ENCODE measurements at places on chromosomes 1 and 21.
A peak's percentile ranks its signal among the peaks of the same experiment; 100 is the strongest.

DNA sequence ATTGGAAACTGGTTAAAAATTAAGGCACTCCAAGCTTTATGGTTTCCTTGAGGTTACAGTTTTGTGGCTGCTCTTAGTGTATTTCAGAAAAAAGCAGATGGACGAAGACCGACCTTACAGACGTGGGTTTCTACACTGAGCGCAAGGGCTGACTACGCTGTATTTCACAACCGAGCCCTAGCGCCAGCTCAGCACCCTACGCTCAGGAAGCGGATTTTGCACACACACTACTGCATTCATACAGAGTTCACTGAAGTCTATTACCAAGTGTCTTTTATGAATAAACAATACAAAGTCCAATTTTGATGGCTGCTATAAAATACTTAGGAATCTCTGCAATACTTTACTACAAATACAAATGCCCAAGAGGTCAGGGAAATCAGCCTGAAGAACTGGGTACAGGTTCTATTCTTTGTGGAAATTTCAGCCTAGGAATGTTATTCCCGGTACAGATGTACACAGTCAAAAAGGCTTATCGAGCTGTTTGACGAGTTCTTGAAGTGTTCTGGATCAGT, 23.8 kb downstream of the PTTG1IP start:
- no peak for DNase-seq

DNA sequence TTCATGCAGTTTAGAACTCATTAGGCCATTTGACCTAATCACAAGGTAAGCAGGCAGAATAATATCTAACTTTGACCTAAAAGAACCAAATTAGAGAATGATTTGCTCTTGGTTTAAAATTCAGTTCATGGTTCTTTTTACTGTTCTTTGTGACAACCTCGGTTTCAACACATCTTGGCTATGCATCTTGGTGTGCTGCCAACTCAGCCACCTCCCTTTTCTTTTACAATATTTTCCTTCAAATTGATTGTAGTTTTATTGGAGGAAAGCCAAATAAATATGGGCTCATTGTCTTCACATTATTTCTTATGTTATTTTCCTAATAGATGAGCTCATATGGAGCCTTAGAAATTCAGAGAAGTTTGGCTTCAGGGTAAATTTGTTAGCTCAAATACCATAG, 338.3 kb downstream of the SIPA1L2 start:
- DNase-seq, result no peak

DNA sequence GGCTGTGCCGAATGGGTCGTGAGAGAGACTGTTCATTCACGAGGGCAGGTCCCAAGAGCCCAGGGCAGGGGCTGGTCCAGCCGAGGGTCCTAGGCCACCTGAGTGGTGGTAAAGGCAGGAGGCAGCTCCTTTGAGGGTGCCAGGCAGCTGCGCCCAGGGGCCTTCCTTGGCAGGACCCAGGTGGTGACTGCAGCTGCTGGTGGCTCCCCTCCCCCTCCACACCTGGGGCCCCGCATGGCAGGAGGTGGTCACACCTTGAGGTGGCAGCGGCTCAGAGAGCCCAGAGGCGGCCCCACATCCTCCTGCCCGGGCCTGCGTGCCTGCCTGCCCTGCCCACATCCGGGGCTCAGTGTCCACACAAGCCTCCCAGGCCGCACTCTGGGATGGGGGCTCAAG, 9.8 kb upstream of the PLCH2 start:
- DNase-seq, result no peak

DNA sequence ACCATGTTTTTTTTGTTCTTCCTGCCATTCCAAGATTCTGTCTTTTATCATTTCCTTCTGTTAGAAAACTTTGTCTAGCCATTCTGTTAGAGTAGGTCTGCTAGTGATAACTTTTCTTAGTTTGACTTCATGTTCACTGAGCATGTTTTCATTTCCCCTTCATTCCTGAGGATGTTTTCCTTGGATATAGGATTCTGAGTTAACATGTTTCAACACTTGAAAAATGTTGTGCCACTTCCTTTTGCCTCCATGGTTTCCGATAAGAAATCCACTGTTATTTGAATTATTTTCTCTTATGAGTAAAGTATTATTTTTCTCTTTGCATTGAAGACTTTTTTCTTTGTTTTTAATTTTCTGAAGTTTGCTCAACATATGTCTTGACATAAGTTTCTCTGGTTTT, 66.7 kb downstream of the ATP1A1 start:
- DNase-seq, result no peak

GRCh38 chr1:9420835-9421532, 118.3 kb upstream of the SLC25A33 start:
- no peak for DNase-seq

- DNase-seq, result no peak
Observed at GRCh38 chr1:56413671-56414199, 165.6 kb downstream of the PLPP3 start.

GRCh38 chr1:46340404-46341221, at the start of gene NSUN4:
NSUN4 (plus strand) TSS chr1:46340807; CDS start chr1:46340827, 20 bp downstream.
- peak; percentile 60 for DNase-seq

DNA sequence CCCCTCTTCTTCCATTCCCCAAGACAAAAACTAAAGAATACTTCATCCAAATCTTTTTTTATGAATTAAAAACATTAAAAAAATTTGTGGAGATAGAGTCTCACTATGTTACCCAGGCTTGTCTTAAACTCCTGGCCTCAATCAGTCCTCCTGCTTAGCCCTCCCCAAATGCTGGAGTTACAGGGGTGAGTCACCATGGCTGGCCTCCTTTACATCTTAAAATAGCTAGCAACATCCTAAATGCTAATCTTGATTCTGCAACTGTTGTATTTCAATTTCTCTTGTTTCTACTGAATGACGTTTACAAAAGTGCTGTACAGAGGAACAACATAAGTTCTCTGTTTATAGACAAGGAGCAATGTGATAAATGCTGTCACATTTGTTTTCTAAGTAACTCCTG, 483.5 kb downstream of the ADGRL2 start:
- DNase-seq, result no peak

DNA sequence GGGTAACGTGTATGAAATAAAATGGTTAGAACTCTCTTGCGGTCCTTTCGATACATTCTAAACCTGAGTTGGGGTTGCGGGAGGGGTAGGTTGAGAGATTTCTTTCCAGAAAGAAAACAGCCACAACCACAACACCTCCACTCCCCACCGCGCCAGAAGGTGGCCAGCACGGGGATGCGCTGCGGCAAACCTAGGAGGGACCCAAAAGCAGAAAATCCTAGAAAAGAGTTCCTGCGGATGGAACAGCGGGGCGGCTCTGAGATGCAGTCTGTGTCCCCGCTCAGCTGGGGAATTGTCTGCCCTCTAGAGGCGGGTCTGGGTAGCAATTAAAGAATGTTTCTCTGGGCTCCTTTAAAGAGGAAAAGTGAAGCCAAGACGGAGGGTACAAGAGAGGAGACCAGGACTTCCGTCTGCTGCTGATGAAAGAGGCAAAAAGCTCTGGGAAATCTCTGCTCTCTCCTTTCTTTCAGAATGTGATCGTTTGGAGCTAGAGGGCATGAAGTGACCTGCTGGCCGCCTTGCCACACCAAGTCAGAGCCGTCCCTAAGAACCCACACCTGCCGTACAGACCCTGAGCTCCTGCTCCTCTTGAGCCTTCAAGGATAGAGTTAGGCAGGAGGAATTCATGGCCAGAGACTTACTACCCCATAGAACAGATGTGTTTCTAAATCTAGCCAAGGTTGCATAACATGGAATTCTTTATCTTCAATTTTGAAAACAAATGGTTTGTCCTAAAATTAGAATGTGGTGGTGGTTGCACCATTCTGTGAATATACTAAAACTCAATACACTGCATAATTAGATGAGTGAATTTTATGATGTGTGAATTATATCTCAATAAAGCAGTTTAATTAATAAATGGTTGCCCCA, 46.5 kb upstream of the COA6 start:
- DNase-seq, result peak; percentile 54

Measured in stimulated activated CD8-positive, alpha-beta memory T cell treated with anti-CD3 and anti-CD28 coated beads, Interleukin-7, amount 100 ng/mL, for 1 hour (primary cell).